Fibroblast of lung (primary cell): ENCODE measurements at places on chromosomes 16 and 17.
A peak's percentile ranks its signal among the peaks of the same experiment; 100 is the strongest.

GRCh38 chr17:29825604-29826003 lies 104.4 kb downstream of the SSH2 start:
- DNase-seq: no peak

DNA sequence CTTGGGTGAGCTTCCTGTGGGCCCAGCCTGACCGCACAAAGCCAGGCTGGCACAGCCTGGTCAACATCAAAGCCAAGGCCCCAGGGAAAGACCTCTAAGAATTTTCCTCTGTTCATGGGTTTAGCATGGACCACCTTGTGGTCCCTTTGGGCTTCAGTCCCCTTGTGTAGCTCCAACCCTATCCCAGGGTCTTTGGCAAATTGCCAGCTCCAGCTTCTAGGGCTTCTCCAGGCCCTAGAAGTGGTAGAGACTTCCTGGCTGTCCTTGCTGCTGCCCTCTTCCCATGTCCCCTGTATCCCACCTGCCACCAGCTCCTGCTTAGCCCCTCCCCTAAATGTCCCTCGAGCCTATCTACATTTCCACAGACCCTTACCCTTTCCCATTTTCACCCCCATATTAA lies 9.7 kb upstream of the ITGA3 start:
- no peak for DNase-seq

DNA sequence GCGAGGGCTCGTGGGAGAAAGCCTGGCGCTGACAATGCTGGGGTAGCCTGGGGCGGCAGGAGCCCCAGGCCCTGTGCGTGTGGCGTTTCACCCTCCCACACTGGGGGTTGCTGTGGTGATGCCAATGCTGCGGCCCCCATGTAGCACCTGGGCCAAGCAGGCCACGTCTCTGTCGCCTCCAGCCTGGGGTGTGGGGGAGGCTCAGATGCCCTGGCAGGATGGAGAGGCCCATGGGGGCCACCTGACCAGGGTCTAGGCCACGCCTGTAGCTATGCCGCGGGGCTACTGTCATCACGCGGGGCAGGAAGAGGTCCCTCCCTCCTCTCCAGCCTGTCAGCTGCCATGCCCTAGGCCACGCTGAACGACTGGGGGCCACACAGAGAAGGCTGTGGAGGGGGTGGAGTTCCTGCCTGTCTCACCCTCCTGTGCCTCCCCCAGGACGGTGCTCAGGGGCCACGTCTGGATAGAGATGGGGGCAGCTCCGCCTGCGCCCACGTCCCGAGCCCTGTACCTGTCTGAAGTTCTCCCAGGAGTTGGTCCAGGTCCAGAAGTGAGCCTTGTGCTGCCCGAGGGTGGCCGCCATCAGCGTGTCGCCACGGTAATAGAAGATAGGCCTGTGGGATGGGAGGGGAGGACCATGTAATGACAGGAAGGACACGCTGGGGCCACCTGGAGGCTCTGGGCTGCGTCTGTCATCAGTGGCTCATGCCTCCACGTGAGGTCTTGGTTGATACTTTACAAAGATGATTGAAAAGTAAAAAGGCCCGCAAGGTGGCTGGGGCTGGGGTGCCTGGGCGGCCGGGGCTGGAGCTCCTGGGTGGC lies 12.7 kb upstream of the APRT start:
- DNase-seq: no peak

GRCh38 chr17:9244066-9245052 lies 223.0 kb downstream of the NTN1 start:
- DNase-seq: no peak

GRCh38 chr17:62321451-62321850 lies 58.9 kb upstream of the EFCAB3 start:
- peak; percentile 3 for DNase-seq

DNA sequence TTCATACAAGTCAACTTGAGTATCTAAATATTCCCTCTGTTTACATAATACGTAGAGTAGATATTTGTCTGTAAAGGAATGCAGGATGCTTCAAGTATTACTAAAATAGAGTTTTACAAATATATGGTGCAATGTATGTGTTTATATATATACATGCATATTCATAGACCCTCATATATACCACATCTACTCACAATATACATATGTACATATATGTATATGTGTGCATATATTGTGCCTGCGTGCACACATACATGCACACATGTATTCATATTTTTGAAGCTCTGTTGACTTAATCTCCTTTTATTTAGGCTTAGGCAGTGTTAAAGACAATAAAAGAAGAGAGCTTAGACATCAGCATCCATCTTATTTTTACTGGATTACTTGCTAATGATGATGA lies 616.6 kb upstream of the GOT2 start:
- no peak for DNase-seq

GRCh38 chr16:24611310-24611709 lies 71.9 kb downstream of the RBBP6 start:
- no peak for DNase-seq

- peak; percentile 78 for DNase-seq
Observed at GRCh38 chr16:84739349-84740124, 39.7 kb downstream of the USP10 start.

GRCh38 chr17:17710728-17711541 lies 29.7 kb downstream of the RAI1 start:
- DNase-seq: peak; percentile 83

DNA sequence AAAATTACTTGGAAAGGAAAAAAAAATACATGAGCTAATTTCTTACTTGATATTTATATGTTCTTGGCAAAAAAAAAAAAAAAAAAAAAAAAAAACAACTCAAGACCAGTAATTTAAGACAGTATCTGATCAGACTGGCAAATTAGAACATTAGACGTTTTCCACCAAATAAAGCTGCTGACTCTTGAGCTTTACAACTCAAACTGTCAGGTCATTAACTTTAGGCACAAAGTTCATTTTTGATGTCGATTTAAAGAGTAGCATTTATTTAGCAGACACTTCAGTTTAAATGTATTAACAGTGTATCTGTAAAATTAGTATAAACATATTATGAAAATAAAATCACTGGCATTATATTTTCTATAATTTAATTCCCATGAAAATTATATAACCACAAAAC lies 66.7 kb downstream of the NCOR1 start:
- DNase-seq: no peak

DNA sequence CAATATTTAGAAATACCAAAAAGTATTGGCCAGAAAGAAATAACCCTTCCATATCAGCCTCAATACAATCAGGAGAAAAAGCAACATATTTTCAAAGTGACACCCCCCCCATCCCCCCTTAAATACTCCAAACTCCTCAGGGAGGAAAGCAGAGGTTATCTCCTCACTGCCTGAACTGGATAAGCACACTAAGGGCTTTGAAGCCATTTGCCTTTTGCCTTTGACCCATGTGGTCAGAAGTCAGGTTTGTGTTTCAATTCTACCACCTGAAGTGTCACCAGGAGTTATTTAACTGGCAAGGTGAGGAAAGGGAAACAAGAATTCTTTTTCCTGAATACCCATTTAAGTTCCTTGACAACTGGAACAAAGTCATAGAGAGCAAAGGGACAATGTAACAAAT lies 3.5 kb upstream of the VEZF1 start:
- no peak for DNase-seq

DNA sequence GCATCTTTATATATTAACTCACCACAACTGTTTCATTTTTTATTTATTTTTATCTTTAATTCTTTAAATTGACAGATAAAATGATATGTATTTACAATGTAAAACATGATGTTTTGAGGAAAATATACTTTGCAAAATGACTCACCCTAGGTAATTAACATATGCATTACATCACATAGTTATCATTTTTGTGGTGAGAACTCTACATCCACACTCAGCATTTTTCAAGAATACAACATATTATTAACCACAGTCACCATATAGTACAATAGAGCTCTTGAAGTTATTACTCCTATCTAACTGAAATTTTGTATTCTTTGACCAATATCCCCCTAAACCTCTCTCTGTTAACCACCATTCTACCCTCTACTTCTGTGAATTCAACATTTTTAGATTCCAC lies 194.7 kb upstream of the KIF2B start:
- peak; percentile 82 for DNase-seq

- peak; percentile 48 for DNase-seq
Observed at GRCh38 chr17:27430882-27431491, 25.3 kb upstream of the KSR1 start.

GRCh38 chr17:47072886-47073285 lies 93.8 kb upstream of the RPRML start:
- DNase-seq: peak; percentile 9

GRCh38 chr16:50509521-50510341 lies 38.5 kb upstream of the NKD1 start:
- no peak for DNase-seq

DNA sequence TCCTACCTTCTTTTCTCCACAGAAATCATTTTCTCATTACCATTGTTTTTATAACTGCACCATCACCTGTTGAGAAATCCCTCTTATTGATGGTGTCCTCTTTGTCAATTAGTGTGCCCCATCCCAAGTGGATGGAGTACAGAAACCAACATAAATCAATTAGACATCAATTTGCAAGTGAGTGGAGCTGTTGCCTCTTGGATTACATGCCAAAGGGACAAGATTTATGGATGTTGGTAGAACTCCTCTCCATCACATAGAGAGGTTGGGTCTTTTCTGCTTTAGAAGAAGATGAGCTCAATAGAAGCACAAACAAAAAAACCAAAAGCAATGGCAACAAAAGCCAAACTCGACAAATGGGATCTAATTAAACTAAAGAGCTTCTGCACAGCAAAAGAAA lies 973.5 kb downstream of the CDH11 start:
- no peak for DNase-seq

DNA sequence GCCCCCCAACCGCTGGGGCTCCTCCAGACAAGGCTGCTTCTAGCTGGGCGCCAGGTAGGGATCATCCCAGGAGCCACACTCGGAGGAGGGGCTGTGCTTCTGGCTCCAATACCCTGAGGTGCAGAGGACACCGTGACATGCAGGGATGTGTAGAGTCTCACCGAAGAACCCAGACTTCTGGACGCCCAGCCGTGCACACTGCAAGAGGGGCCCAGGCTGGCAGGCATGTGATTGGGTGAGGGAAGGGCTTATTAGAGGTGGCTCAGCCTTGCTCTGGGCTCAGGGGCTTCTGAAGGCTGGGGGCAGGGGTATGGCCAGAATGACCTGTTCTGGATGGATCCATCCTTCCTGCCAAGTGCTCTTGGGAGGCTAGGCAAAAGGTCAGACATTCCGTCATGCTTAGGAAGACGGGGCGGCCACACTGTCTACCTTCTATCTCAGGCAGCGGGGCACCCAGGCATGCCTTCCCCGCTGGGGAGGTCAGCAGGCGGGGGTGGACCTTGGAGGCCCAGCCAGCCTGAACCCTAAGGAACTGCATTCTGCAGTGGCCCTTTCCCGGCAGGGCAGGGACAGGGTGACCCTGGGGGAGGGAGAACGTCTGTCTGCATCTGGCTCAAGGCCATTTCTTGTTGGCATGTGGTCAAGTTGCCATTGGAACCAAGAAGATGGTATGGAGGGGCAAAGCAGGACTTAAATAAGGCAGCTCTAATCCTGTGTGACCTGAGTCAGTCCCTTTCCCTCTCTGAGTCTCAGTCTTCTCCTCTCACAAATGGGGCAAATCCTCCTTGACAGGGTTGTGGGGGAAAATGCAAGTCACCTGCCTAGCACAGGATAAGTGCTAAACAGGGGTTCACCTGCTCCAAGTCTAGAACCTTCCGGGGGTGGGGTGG lies 5.8 kb upstream of the ADGRG1 start:
- no peak for DNase-seq

DNA sequence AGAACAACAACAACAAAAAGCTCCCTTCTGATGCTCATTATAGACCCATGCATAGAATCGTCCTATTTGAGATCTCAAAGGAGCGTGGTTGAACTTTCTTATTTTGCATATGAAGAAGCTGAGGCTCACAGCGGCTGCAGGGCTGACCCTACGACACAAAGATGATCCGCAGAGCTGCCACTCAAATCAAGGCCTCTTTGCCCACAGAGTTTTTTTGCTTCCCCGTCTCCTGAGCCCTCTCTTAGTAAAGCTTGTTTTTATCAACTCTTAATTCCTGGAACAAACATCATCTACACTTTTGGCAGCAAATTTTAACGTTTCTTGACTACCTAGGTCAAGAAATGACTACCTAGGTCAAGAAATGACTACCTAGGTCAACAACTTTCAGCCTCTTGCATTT lies 73.7 kb downstream of the C16orf95 start:
- no peak for DNase-seq

DNA sequence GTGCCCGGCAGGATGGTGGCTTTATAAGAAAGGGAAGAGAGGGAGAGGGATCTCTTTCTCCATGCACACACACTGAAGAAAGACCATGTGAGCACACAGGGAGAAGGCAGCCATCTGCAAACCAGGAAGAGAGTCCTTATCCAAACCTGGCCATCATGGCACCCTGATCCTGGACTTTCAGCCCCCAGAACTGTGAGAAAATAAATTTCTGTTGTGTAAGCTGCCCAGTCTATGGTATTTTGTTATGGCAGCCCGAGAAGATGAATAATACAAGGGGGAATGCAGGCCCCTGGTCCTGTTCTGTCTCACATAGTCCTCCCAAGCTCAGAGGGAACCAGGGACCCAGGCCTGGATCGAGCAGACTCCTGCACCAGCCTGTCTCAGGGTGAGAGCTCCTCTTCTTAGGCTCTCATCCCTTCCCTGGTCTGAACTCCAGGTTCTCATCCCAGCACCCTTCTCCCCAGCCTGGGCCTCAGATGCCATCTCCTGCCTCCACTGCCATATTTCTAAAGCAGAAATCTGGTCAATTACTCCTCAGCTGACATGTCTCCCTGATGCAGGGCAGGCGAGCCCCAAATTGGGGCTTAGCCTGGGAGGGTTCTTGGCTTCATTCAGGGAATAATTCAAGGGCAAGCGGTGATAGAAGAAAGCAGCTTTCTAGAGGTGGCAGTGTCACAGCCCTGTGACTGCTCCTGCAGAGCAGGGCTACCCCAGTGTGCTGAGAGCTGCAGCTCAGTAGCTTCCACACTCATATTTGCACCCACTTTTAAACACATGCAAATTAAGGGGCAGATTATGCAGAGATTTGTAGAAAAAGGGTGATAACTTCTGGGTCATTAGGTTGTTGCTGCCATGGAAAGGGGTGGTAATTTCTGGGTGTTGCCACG lies 28.8 kb downstream of the IGFBP4 start:
- peak; percentile 27 for DNase-seq

- no peak for DNase-seq
Observed at GRCh38 chr16:53121661-53122060, 66.9 kb downstream of the CHD9 start.

- DNase-seq: no peak
Observed at GRCh38 chr16:73054498-73054812, 6.5 kb upstream of the ZFHX3 start.

- no peak for DNase-seq
Observed at GRCh38 chr17:61026818-61027217, 349.2 kb downstream of the BCAS3 start.

GRCh38 chr17:77873500-77874302 lies 84.8 kb upstream of the TNRC6C start:
- DNase-seq: no peak

GRCh38 chr16:8740775-8741355 lies 56.6 kb downstream of the TMEM186 start:
- DNase-seq: no peak

- no peak for DNase-seq
Observed at GRCh38 chr17:78458736-78459335, 80.4 kb downstream of the PGS1 start.

- no peak for DNase-seq
Observed at GRCh38 chr17:57401556-57402488, 145.5 kb downstream of the MSI2 start.

- DNase-seq: no peak
Observed at GRCh38 chr17:2844416-2844815, 48.2 kb downstream of the RAP1GAP2 start.
